OCI-M1 (cell line): ENCODE measurements at places on chromosomes 6 and 20.

GRCh38 chr6:36967757-36968156, 13.2 kb downstream of the PI16 start:
- no peak for DNase-seq

- DNase-seq: no peak
Observed at GRCh38 chr6:169362501-169363121, 109.0 kb upstream of the THBS2 start.

DNA sequence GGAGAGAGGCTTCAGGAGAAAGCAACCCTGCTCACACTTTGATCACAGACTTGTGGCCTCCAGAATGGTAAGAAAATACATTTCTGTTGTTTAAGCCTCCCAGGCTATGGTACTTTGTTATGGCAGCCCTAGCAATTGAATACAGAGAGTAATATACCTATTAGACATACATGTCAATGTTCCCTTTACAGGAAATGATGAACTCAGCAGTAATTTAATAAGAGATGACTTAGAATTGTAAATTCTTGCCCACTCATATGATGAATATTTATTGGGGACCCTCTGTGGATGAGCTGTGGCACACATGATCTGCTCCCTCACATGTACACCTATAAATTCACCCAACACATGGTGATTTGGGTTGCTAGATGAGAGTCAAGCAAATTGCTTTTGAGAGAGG, 20.4 kb upstream of the FOXA2 start:
- no peak for DNase-seq

- no peak for DNase-seq
Observed at GRCh38 chr6:115945812-115946211, 114.9 kb downstream of the FRK start.

- DNase-seq: no peak
Observed at GRCh38 chr6:154872542-154873114, 122.5 kb upstream of the TIAM2 start.

DNA sequence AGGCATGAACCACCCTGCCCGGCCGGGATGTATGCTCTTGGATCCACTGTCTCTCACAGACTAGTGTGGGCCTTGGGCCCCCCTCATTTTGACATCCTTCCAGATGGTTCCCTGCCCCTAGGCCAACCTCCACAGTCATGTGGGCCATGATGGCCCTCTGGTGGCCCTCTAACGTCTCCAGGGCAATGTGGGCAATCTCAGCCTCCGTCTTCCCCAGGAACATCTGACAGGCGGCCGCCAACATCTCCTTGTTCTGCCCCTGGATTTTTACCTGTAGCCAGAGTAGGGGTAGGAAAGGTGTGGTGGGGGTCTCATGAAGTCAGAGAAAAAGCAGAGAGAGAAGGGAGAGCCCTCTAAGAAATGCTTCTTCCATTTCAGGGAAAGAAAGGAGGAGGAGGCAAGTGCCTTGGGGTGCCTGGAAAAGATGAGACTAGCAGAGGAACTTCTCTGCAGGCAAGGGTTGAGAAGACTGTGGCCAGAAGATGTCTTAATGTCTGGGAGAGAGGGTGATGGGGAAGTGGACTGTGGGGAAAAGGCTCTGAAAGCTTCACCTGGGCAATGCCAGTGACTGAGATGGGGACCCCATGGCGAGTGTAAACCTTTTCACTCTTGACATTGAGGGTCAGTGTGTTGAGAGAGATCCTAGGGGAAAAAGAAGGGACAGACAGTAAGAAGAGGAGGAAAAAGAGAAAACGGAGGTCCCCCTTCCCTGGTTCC, 1.3 kb downstream of the FLOT1 start:
- DNase-seq: no peak

GRCh38 chr6:39389484-39389767, 66.9 kb upstream of the KCNK16 start:
- DNase-seq: no peak

GRCh38 chr6:122712448-122713137, 66.9 kb upstream of the FABP7 start:
- DNase-seq: peak; percentile 90

- no peak for DNase-seq
Observed at GRCh38 chr6:114432400-114432799, 89.6 kb upstream of the HS3ST5 start.

GRCh38 chr6:63447134-63447533, 125.1 kb upstream of the LOC128125822 start:
- DNase-seq: no peak

- no peak for DNase-seq
Observed at GRCh38 chr20:57757767-57758166, 48.0 kb upstream of the PMEPA1 start.

GRCh38 chr6:105482227-105482844, 79.5 kb upstream of the PREP start:
- peak; percentile 79 for DNase-seq

- no peak for DNase-seq
Observed at GRCh38 chr20:23231561-23232218, 118.9 kb upstream of the NXT1 start.

- peak; percentile 30 for DNase-seq
Observed at GRCh38 chr6:63882208-63882607, 246.6 kb downstream of the PHF3 start.

DNA sequence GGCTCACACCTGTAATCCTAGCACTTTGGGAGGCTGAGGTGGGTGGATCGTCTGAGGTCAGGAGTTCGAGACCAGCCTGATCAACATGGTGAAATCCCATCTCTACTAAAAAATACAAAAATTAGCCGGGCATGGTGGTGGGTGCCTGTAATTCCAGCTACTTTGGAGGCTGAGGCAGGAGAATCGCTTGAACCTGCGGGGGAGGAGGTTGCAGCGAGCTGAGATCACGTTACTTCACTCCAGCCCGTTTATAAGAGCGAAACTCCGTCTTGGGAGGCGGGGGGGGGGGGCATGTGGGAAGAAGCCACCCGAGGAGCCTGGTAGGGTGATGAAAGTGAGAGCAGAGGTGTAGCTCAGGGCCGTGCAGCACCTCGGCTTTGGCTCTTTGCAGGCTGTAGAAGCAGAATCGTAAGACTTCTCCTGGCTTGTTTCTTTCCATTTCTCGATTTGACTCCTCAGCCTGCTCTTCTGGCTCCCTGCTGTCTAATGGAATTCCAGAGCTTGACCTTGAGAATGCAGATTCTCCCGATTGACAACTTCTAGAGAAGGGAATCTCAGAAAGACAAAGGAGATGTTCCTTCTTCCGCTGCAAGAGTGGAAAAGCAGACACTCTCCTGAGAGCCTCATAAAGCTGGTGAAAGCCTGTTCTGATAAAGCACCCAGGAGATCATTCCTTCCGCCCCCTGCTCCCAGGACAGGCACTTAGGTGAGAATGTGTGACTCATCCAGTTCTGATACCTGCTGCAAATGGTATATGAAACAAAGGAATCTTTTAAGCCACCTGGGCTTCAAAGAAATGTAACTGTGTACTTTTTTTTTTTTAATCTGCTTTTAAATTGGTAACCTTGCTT, 26.0 kb upstream of the PPP1R16B start:
- DNase-seq: no peak

DNA sequence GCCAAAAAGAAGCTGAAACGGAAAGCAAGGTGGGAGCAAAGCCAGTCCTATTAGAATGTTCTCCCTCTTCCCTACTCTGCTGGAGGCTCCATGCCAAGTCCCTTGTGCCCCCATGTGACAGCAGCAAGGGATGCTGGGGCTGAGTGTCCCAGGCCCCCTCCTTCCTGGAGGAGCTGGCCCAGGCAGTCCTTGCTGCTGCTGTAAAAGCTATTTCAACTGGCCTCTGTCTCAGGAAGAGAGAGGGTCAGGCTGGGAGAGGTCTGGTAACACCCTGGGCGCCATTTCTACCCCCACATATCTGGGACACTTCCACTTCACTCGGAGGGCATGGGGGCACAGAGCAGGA, 25.0 kb downstream of the TTBK1 start:
- peak; percentile 36 for DNase-seq

DNA sequence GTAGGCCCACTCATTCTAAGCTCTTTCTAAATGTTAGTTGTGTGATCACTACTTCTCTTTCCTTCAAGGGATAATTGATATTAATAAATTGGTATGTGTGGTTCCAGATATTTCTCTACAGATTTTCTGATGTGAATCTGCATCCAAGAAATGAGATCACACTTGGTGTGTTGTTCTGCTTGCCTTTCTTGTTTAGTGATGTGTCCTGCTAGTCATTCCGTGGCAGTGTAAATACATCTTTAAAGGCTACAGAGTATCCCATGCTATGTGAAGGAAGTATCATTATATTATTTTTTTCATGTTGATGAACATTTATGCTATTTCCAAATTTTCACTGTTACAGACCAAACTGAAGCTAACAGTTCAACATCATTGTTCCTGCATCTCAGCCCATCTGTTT, 13.2 kb downstream of the CDH26 start:
- DNase-seq: no peak

DNA sequence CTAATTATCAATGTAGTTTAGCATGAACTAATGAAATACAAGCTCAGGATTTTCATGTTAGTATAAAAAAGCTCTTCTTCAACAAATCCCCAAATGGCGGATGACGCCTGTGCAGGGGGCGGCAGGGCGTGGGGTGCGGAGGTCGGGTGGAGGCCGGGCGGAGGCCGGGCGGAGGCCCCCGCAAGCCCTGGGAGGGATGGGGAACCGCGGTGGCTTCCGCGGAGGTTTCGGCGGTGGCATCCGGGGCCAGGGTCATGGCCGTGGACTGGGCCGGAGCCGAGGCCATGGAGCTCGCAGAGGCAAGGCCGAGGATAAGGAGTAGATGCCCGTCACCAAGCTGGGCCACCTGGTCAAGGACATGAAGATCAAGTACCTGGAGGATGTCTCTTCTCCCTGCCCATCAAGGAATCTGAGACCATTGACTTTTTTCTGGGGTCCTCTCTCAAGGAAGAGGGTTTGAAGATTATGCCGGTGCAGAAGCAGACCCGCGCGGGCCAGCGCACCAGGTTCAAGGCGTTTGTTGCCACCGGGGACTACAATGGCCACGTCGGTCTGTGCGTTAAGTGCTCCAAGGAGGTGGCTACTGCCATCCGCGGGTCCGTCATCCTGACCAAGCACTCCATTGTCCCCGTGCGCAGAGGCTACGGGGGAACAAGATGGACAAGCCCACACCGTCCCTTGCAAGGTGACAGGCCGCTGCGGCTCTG, 10.4 kb upstream of the EIF2S2 start:
- DNase-seq: no peak

DNA sequence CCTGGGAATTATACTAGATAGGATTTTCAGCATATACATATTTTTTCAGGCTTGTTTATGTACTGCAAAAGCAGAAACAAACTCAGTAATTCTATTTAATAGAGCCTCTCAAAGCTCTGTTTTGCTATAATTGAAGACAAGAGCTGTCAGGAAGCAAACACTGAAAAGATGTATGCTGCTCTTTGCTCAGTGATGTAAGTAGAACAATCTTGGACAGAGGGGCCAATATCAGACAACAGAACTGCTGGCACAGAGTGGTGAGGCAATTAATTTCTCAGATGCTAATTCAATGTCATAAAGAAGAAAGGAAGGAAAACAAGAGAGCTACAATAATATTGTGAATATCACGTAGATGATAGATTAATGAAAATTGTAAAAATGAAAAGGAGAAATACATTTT, 663.3 kb upstream of the ADGRB3 start:
- DNase-seq: no peak

GRCh38 chr6:52399511-52400312, 20.4 kb upstream of the EFHC1 start:
- DNase-seq: peak; percentile 84

- DNase-seq: no peak
Observed at GRCh38 chr6:15823838-15824414, 161.1 kb upstream of the DTNBP1 start.

DNA sequence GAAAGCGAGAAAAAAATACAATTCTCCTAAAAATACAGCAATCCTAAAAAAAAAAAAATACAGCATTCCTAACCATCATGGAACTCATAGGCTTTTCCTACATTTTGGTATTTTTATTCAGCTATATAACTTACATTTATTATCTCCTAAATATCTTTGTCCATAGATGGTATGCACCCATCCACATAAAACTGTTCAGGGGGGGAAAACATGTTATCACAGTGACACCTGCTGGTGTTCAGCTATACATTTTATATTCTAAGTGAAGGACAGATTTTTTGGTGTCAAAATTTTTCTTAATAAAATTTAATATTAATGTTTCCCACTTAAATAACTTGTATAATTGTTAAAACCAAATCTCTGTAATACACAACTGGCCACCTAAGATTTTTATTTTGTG, 58.0 kb downstream of the BLOC1S5 start:
- peak; percentile 62 for DNase-seq

DNA sequence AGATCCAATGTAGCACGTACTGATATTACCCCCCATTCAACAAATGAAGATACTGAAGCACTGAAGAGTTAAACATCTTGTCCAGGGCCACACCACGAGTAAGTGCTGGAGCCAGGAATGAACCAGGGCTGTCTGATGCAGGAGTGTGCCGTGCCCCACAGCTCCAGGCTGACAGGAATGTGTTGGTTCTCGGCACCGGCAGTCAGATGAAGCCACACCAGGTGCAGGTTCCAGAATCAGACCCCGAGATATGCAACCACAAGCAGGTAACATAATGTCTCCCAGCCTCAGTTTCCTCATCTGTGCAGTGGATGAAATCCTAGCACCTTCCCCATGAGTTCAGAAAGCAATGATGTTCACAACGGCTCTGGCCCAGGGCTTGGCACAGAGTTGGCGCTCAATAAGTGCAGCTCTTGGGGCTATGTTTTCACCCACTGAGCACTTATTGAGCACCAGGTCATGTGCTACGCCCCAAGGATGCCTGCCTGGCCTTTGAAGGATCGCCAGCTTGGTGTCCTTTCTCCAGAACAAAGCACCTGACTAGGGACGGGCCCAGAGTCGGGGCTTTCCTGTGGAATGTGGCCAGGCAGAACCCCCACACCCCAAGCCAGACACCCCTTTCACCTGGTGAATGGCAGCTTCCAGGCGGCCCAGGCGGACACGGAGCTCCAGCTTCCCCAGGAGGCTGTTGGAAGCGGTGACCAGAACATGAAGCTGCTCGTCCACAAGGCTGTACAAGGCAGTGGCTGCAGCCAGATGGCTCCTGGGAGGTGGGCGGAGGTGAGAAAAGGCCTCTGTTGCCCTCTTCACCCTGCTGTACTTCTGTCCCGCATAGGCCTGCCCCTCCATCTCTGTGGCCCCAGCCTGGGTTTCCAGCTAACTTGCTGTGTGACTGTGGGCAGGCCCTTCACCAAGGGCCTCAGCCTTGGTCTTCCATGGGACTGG, 41.3 kb downstream of the KIAA1755 start:
- DNase-seq: no peak

- DNase-seq: no peak
Observed at GRCh38 chr6:160791981-160792418, 90.0 kb downstream of the PLG start.

DNA sequence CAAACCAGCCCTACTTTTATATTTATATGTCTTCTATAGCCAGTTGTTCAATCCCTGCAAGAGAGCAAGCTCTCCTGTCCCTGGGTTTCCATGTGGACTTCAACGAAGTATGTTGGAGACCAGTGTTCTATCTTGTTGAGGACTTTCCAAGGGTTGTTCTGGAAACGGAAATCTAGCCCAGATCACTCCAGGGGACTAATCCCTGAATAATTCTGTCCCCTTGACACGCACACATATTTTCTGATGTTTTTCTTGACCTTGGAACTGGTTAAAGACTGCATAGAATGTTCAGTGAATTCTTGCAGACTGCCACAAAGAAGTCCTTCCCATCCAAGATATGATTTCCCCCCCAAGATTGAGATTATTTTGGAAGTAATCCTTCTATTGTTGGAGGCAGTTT, 9.5 kb upstream of the MYLK2 start:
- no peak for DNase-seq

GRCh38 chr6:154650351-154650750, 82.9 kb upstream of the SCAF8 start:
- DNase-seq: peak; percentile 67

- DNase-seq: peak; percentile 80
Observed at GRCh38 chr6:195861-196360, 96.4 kb upstream of the DUSP22 start.

GRCh38 chr6:64013011-64013410, 377.4 kb downstream of the PHF3 start:
- no peak for DNase-seq
